ENCODE measurements at places on chromosomes 2 and 18.

- no peak for DNase-seq
Measured at GRCh38 chr2:120552800-120553481, 182.7 kb upstream of the GLI2 start.

GRCh38 chr2:78676921-78677696 lies 348.4 kb upstream of the REG3G start:
- no peak for DNase-seq

DNA sequence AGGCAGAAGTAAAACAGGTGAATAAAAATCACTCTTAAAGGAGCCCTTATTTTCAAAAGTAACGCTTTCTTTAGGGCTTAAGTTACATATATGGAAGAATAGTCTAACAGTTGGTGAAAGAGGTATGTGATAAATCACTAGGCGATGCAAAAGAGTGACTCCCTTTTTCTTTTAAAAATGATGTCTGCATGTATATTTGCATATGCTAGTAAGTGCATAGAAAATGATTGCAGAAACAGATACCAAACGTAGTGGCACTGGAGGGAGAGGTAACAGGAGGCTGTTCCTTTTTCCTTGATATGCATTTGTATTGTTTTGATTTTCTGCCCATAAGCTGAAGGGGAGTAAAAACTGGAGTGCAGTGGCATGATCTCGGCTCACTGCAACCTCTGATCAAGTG lies 158.3 kb downstream of the PRPF40A start:
- no peak for DNase-seq

GRCh38 chr2:120415060-120415459 lies 69.1 kb downstream of the INHBB start:
- no peak for DNase-seq

DNA sequence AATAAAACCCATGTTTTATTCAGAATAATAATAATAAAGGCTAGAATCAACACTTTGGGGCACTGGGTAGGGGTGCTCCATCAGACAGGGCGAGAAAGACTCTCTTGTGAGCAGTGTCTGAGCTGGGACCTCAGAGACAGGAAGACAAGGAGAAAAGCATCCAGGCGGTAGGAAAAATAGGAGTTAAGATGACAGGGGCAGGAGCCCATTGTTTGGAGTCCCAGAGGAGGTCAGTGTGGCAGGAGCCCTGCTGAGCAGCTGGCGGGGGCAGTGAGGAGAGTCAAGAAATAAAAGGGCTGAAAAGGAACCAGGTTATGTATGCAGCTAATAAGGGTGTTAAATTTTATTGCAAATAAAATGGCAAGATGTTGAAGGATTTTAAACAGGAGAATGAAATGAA lies 457.4 kb downstream of the FBXO15 start:
- no peak for DNase-seq

GRCh38 chr2:200179151-200179550 lies 127.3 kb upstream of the SPATS2L start:
- DNase-seq: no peak

DNA sequence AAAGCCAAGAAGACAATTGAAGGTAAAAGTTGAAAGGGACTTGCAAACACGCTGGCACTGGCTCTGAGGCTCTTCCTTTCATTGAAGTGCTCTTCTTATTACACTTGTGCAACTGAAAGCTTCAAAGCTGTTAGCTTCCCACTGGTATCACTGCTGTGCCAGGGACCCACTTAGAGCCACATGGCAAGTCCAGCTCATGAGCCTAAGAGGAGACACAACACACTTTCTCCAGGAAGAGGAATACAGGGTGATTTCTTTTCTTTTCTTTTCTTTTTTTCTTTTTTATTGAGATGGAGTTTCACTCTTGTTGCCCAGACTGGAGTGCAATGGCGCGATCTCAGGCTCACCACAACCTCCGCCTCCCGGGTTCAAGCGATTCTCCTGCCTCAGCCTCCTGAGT lies 218.2 kb downstream of the ATAD2B start:
- DNase-seq: no peak

DNA sequence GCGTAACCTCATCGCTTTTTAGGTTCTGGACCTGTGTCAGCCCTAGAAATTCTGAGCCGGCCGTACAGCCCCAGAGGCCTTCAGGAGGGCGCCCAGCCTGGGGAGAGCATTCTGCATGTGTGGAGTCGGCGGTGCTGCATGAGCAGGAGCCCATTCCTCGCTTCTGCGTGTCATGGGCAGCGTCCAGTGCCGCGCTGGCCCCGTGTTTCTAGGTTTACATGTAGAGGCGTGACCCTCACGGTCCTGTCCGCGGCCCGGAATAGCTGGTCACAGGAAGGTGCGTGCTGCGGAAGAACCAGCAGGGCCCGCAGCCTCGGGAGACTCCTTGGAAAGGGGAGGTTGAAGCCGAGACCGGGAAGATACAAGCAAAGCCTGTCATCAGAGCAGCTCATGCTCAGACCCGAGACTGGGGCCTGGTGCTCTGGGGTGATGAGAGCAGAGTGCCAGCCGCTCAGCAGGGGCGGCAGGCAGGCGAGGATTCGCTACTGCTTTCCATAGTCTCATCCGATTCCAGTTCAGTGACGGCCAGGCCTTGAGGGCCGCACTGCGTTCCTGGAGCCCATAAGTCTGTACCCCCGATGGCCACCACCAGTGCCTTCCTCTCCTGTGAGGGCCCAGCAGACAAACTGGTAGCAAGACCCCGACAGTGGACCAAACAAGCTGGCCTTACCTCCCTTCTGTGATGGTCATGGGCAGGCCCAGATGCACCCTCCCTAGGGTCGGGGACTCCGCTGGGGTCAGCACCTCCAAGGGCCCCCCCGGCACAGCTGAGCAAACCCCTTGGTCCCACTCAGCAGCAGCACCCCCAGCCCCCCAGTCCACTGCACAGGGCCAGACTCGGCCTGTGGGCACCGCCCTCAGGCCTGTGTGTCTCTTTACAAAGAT lies 15.6 kb upstream of the NFATC1 start:
- no peak for DNase-seq

- DNase-seq: no peak
Measured at GRCh38 chr18:4603955-4604354, 148.8 kb upstream of the DLGAP1 start.

GRCh38 chr2:104845552-104845931 lies 8.4 kb upstream of the POU3F3 start:
- no peak for DNase-seq

GRCh38 chr2:202038471-202039277 lies 5.0 kb downstream of the FZD7 start:
- no peak for DNase-seq

DNA sequence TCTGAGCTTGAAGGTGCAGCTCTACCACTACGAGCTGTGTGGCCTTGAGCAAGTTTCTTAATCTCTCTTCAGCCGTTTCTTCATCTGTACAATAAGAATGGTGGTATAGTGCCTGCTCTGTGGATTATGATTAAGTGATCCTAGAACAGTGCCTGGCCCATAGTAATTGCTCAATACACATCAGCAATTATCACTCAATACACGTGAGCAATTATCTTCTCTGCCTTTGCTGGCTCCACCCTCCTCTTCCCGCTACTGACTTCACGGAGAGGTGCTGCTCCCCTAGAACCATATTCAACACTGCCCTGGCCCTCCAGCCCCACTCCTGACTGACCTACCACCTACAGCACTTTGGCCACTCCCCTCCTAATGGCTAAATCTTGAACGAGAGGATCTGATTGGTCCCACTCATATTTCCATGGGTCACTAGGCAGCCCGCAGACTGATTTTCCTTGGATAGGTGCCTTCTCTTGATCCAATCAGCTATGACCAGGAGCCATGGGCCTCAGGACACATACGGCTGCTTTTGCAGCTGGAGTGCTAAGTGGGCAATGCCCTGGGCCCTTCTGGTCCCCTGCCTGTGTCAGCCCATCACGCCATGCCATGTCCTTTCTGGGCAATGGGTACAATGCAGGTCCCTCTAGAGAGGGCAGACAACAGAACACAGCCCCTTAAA lies 77.5 kb downstream of the STPG4 start:
- no peak for DNase-seq

GRCh38 chr2:27485496-27485895 lies 4.0 kb downstream of the IFT172 start:
- DNase-seq: no peak

DNA sequence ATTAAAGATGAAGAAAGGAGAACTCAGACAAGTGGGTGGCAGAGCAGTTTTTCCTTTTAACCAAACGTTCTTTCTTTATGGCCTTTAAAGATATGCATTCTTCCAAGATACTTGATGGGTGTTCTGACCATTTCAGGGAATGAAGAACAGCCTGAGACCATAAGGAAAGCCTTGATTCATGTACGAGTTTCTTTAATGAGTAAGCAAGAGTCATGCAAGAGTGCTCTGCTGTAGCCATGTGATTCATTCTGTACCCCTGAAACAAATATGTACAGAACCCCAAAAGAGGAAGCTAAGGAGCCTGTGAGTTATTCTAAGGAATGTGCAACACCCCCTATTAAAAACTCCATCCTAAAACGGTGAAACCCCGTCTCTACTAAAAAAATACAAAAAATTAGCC lies 372.8 kb downstream of the MTX2 start:
- DNase-seq: no peak

DNA sequence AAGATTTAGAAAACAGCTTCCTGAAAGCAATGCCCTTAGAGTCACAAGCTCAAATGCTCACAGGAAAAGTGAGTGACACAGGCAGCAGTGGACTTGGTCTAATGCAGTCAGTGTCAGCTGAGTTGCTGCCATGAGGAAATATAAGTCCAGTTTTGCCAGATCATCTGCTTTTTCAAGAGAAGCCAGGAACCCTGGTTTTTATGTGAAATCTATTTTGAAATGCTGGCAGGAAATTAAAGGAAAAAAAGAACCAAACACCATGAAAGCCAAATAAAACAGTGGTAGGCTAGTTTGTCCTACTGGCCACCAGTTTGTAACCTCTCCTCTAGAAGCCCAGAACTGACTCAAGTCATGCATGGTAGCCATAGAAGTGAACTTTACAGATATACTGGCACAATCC lies 109.2 kb downstream of the THADA start:
- DNase-seq: no peak

- no peak for DNase-seq
Measured at GRCh38 chr2:45166229-45166890, 157.1 kb upstream of the SIX2 start.

DNA sequence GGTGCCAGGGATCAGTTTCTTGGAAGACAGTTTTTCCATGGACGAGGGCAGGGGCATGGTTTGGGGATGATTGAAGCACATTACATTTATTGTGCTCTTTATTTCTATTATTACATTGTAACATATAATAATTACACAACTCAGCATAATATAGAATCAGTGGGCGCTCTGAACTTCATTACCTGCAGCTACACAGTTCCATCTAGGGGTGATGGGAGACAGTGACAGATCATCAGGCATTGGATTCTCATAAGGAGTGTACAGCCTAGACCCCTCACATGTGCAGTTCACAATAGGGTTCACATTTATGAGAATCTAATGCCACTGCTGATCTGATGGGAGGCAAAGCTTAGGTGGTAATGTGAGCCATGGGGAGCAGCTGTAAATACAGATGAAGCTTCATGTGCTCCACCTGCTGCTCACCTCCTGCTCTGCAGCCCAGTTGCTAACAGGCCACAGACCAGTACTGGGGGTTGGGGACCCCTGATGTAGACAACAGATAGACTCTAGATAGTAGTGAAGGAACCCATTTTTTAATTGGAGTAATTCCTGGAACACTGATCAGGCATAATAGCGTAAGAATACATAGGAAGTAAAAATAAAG lies 41.5 kb upstream of the MC4R start:
- DNase-seq: no peak

DNA sequence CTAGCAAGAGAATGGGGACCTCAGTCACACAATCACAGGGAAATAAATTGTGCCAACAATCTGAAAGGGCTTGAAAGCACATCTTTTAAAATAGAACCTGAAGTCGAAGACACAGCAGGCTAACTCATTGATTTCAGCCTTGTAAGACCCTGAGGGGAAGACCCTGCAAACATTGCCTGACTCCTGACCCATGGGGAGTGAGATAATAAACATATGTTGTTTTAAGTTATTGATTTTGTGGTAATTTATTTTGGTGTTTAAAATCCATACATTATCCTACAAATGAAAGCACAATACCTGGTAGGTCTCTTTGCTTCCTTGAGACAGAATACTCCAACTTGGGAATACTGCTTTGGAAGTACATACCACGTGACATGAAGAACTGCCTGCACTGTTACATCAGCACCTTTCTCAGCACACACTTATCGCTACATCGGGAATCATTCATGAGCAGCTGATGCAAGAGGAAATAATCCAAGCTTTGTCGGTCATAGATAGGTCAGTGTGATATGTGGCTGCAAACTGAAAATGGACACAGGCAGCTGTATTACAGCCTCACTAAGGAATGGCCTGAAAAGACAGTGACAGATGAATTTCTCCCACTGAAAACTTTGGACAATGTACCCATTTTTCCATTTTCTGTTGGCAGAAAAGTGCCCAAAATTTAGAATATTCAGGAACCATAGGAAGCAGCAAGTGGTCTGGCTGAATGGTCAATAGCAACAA lies 494.5 kb upstream of the MAP2 start:
- no peak for DNase-seq

DNA sequence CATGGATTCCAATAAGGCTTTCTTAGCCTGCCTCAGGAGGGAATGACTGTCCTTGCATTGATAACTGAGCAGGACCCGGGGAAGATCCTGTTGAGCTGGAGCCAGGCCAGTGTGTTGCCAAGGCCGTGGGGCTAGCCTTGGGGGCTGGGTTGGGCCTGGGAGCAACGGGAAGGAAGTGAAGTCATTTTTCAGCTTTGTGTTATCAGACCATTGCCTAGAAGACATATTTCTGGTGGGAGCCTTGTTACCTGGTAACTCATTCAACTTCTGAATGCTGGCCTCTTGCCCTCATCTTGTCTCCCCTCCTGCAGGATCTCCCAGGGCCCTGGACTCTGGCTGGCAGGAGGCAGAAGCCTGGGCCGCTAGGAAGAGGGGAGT lies 92.7 kb upstream of the MGAT5 start:
- no peak for DNase-seq

- no peak for DNase-seq
Measured at GRCh38 chr18:28062443-28062842, 114.5 kb downstream of the CDH2 start.

GRCh38 chr2:112175958-112176573 lies 37.9 kb downstream of the FBLN7 start:
- DNase-seq: no peak

- no peak for DNase-seq
Measured at GRCh38 chr18:31241900-31242409, 76.0 kb upstream of the DSG1 start.

- no peak for DNase-seq
Measured at GRCh38 chr2:19902216-19902740, 495 bp upstream of the TTC32 start.

Data from stimulated activated CD8-positive, alpha-beta memory T cell treated with anti-CD3 and anti-CD28 coated beads, Interleukin-7, amount 100 ng/mL, for 24 hours (primary cell).